ENCODE measurements at places on chromosomes 5 and 9. TPM values are rescaled to one million over a fixed set of nuclear protein-coding genes. Genes with fewer than 3 reads are reported as not detected.

SPATA31C2 gene
- total RNA-seq = not detected

SLC6A7 gene
- total RNA-seq = not detected

TAS2R1 gene
- not detected for total RNA-seq

C6 gene
- total RNA-seq = 1.5 TPM

NMUR2 gene
- not detected for total RNA-seq

CHSY3 gene
- 0.76 TPM for total RNA-seq

CCDC180 gene
- total RNA-seq = 6.2 TPM

PCDHGA11 gene
- total RNA-seq = 2.2 TPM

TMEM174 gene
- total RNA-seq = not detected

GFPT2 gene
- 6.2 TPM for total RNA-seq

GRCh38 chr5:75006865-75007822 lies 45.2 kb downstream of the GCNT4 start:
- no peak for DNase-seq
- no peak overlapping the region for H3K27ac ChIP-seq
- no peaks in the 10 kb centered on the region for H3K27me3 ChIP-seq

DNA sequence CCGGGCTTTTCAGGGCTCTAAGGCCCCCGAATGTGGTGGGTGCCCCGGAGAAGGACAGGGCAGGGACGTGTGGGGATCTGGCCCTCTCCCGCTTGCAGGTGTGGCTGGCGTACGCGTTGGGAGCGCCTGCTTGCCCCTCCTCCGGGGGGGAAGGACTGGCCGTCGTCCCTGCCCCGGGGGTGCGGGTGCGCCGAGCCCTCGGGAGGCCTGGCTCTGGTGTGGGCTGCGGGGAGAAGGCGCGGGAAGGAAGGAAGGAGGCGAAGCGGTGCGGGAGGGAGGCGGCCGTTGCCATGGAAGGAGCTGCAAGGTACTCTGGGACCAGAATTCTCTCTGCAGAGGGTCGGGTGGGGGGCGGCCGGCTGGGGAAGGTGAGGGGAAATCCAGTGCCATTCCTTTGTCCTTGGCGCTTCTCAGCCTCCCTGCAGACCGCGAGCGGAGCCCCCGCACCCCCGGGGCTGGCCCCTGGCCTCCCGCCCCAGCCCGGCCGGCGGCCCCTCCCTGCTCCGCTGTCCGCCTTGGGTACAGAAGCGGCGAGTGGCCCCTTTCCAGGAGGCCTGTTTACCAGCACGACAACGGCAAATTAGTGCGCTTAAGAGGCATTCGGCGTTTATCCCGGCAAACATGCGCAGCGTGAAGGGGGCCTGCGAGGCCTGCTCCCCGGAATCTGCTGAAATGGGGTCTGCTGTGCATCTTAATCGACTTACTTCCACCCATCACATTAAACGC lies 67.1 kb upstream of the UNC5A start:
- no peaks in the 10 kb centered on the region for H3K4me1 ChIP-seq
- no peak overlapping the region for H3K27ac ChIP-seq
- peaks cover 45% of the 10 kb centered on the region for H3K27me3 ChIP-seq
- H3K36me3 ChIP-seq = no peaks in the 10 kb centered on the region
- DNase-seq = no peak

GRCh38 chr5:91787718-91788117 lies 404.6 kb upstream of the ARRDC3 start:
- H3K27me3 ChIP-seq = no peaks in the 10 kb centered on the region
- H3K36me3 ChIP-seq = no peaks in the 10 kb centered on the region
- H3K4me1 ChIP-seq = no peaks in the 10 kb centered on the region

- no peak for DNase-seq
- no peaks in the 10 kb centered on the region for H3K4me1 ChIP-seq
- no peaks in the 10 kb centered on the region for H3K27me3 ChIP-seq
- H3K4me3 ChIP-seq = no peak overlapping the region
- no peak overlapping the region for H3K27ac ChIP-seq
These were observed 149.9 kb upstream of the HMHB1 start for GRCh38 chr5:143662020-143662419.

DNA sequence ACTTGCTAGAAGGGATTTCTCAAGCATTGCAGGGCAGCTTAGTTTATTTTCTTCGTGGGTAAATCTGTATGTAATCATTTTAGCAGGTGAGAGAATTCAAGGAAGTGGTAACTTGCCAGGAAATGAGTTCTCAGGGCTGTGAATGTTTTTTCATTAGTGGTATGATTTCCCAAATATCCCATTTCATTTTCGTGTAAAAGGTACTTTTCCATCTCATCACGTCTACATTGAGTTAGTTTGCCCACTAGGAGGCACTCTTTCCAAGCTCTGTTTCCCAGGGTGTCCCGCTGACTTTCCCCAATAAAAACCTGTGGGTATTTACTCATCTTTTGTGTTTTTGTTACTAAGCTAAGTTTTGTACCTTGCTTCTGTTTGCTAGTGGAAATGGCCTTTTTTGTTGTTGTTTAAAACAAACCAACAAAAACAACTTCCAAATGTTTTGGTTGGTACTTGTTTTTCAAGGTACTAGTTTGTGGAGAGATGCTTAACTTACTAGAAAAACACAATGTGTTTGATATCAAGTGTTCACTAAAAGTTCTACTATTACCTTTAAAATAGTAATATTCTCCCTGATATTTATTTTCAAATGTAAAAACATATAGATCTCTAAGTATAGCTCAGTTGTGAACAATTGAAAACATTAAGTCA lies 373.6 kb downstream of the ADGRV1 start:
- H3K36me3 ChIP-seq = no peaks in the 10 kb centered on the region
- peaks cover 17% of the 10 kb centered on the region for H3K4me1 ChIP-seq
- no peaks in the 10 kb centered on the region for H3K27me3 ChIP-seq
- peak; percentile 80 for DNase-seq

DNA sequence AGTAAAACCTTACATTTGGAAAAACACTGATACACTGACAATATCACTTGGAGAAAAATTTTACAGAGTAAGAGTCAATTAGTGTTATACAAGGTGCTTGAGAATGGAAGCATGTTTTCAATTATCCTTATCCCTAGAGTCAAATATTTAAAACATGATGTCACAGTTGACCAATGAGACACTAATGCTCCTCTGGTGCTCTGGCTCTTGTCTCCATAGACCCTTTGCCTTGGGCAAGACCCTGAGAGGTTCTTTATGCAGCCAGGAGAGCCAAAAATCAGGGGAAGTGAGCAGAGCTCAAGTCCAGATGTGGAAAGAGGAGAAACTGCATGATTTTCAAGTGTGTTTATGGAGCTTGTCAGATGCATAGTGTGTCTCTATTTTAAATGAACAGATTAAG lies 153.9 kb downstream of the MARCHF11 start:
- no peak overlapping the region for H3K4me3 ChIP-seq
- H3K27me3 ChIP-seq = no peaks in the 10 kb centered on the region
- DNase-seq = no peak
- no peaks in the 10 kb centered on the region for H3K36me3 ChIP-seq
- H3K4me1 ChIP-seq = no peaks in the 10 kb centered on the region
- H3K27ac ChIP-seq = no peak overlapping the region

- H3K27me3 ChIP-seq = peaks cover 7% of the 10 kb centered on the region
- no peak for DNase-seq
- H3K4me1 ChIP-seq = no peaks in the 10 kb centered on the region
- no peaks in the 10 kb centered on the region for H3K36me3 ChIP-seq
- no peak overlapping the region for H3K4me3 ChIP-seq
- H3K27ac ChIP-seq = no peak overlapping the region
These were observed 247.9 kb downstream of the MSX2 start for GRCh38 chr5:174972291-174972690.

DNA sequence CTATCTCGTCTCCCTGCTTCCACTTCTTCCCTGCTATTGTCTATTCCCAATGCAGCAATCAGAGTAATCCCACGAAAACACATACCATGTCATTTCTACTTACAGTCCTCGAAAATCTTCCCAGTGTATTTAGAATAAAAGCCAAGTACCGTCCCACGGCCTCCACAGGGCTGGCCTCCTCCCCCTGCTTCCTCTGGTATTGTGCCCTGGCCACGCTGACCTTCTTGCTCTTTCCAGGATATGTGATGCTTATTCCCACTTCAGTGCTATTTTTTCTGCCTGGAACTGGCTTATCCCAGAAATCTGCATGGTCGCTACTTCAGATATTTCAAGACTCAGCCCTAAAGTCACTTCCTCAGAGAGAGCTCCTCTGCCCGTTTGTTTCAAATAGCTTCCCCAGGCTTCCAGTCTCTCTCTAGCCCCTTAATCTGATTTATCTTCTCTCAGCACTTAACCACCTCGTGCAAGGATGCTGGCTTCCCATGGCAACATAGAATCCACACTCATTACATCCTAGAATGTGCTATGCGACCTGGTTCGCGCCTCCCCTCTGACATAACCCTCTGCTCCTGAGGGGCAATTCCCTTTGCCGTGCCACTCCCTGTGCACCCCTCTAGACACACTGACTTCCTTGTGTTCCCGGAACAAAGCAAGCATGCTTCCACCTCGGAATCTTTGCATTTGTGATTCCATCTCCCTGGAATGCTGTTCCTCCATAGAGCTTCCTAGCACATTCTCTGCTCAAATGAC lies 365.9 kb downstream of the ZSWIM6 start:
- H3K4me3 ChIP-seq = no peak overlapping the region
- no peak overlapping the region for H3K27ac ChIP-seq
- H3K4me1 ChIP-seq = no peaks in the 10 kb centered on the region
- peak; percentile 24 for DNase-seq

DNA sequence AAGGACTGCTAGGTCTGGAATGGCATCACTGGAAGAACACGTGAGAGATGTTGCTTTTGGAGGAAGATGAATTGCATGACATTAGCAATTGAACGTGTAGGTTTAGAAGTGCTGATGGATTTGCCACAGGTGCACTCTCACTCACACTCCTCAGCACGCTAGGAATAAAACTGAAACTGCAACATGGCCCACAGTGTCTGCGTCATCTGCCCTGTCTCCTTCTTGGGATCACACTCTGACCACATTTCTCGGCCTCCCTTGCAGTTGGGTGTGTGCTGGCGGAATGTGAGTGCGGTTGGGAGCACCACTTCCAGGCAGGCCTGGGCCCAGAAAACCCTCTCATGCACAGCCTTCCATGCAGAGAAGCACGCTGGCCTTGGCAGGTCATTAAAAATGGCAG lies 152.8 kb upstream of the LHFPL2 start:
- no peak overlapping the region for H3K4me3 ChIP-seq
- DNase-seq = no peak

GRCh38 chr9:93098236-93098946 lies 2.4 kb downstream of the CARD19 start:
- H3K36me3 ChIP-seq = no peaks in the 10 kb centered on the region
- H3K27me3 ChIP-seq = no peaks in the 10 kb centered on the region
- DNase-seq = peak; percentile 96
- H3K4me1 ChIP-seq = peaks cover 52% of the 10 kb centered on the region

DNA sequence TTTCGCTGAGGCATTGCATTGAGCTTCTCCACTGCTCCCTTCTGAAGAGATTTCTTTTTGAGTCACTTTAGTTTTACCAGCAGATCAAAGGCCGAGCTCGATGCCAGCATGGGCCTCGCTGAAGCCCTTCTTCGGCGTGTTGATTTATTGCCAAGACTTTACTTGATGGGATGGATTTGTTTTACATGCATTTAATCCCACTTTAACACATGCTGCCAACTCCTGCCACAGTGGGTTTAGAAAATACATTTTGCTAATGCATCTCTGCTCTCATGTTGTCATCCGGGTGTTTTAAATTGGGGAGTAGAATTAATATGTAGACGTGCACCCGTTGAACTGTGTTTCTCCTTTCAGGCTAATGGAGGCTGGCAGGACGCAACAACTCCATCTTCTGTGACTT lies 218.3 kb downstream of the PBX3 start:
- H3K4me3 ChIP-seq = no peak overlapping the region
- no peak for DNase-seq
- no peaks in the 10 kb centered on the region for H3K27me3 ChIP-seq

DNA sequence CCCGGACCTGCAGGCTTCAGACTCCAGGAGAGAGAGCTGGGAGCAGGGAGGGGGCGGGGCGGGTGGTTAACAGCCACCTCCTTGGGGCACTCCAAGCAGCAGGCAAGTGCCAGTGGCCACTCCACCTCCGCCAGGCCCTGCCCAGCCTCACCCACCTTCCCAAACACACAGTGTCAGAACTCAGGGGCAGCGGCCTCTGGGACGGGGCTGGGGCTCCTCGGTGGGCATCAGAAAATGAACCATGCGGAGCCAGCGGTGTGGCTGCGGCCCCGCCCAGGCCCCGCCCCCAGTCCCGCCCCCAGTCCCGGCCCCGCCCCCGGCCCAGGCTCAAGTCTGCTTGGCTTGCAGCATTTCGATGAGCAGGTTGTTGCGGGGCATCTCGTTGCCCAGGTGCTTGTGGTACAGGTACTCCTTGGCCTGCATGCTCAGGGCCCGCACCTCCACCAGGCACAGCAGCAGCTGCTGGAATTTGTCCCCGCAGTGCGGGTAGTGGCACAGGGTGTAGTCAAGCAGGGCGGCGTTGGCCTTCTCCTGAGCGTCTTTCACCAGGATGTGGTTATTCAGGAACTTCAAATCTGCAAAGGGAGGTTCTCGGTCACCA lies 24.7 kb downstream of the NR5A1 start:
- H3K27ac ChIP-seq = no peak overlapping the region
- no peaks in the 10 kb centered on the region for H3K36me3 ChIP-seq
- H3K27me3 ChIP-seq = peaks cover under 1% of the 10 kb centered on the region
- peaks cover 12% of the 10 kb centered on the region for H3K4me1 ChIP-seq
- no peak for DNase-seq

All from adrenal gland (tissue), 19 donors.